ENCODE measurements at places on chromosomes 1 and 21.

- DNase-seq: no peak
These were observed 17.3 kb upstream of the KLF17 start for GRCh38 chr1:44101328-44101727.

- no peak for DNase-seq
These were observed 7.1 kb upstream of the PHLDA3 start for GRCh38 chr1:201475915-201476669.

GRCh38 chr1:24541711-24542346, 14.1 kb upstream of the NCMAP start:
- no peak for DNase-seq

- no peak for DNase-seq
These were observed 18.3 kb downstream of the KAZN start for GRCh38 chr1:14616632-14617396.

- peak; percentile 37 for DNase-seq
These were observed 59.0 kb upstream of the PGD start for GRCh38 chr1:10339815-10340214.

- no peak for DNase-seq
These were observed 9.0 kb downstream of the URB1 start for GRCh38 chr21:32383812-32384211.

- DNase-seq: no peak
These were observed 86.3 kb upstream of the ARTN start for GRCh38 chr1:43847290-43847689.

- no peak for DNase-seq
These were observed 54.9 kb upstream of the RAP1GAP start for GRCh38 chr1:21724098-21724497.

DNA sequence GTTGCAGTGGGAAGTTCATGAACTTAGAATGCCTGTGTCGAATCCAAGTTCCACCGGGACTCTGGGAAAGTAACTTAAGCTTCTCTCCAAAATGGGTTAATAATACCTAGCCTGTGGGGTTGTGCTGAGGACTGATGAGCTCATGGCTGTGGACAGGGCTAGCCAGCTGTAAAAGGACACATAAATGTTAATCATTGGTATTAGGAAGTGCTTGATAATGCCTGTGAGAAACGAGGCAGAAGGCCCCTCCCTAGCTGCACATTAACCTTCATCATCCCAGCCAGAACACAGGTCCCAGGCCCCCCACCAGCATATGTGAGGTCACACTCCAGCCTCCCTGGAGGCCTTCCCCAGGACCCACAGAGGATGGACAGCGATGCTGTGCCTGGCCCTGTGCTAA, 789 bp upstream of the GJB4 start:
- no peak for DNase-seq

DNA sequence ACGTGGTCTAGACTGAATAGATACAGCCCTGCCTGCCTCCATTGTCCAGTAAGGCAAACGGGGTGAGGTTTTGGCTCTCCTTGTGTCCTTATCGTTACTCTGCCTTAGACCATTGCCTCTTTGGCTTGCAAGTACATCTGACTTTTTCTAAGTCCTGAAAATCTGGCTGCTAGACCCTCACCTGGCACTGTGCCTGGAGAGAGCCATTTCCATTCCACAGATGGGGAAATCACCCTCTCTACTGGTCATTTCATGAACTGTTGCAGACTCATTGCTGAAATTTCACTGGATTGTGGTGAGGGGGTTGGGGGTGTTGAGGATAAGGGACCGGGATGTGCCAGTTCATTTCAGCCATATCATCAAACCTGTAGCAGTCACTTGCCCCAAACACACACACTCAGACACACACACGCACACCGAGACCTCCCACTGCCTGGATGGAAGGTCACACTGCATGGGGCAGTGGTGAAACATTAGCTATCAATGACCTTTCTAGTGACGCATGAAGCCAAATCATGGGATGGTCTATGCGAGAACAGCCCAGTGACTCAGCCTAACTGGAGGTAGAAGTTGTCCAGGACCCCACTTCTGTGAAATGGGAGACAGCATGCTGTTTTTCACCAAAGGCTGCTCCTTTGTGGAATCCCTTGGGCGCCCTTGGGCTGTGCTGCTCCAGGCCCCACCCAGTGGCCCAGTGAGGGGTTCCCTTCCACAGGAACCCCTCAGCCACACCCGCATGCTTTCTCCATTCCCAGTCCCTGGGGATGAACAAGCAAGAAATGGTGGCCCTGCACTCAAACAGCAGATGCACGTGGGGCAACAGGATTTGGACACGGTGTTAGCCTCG, 34.9 kb upstream of the VASH2 start:
- peak; percentile 12 for DNase-seq

- no peak for DNase-seq
These were observed 102.0 kb upstream of the COA6 start for GRCh38 chr1:234271243-234271606.

DNA sequence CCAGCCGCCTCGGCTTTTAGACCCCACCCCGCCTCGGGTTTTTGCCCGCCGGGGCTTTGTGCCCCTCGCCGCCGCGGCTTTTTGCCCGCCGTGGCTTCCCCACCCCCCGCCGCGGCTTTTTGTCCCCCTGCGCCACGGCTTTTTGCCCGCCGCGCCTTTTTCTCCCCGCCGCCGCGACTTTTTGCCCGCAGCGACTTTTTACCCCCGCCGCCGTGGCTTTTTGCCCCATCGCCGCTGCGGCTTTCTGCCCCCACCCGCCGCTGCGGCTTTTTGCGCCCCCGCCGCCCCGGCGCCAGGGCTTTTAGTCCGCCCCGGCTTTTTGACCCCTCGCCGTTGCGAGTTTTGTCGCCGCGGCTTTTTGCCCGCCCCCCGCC, 474.4 kb downstream of the FAM72C start:
- no peak for DNase-seq

- DNase-seq: no peak
These were observed 600.4 kb downstream of the ADGRL2 start for GRCh38 chr1:82401116-82401515.

- DNase-seq: peak; percentile 44
These were observed 127.7 kb downstream of the S1PR1 start for GRCh38 chr1:101364370-101365120.

DNA sequence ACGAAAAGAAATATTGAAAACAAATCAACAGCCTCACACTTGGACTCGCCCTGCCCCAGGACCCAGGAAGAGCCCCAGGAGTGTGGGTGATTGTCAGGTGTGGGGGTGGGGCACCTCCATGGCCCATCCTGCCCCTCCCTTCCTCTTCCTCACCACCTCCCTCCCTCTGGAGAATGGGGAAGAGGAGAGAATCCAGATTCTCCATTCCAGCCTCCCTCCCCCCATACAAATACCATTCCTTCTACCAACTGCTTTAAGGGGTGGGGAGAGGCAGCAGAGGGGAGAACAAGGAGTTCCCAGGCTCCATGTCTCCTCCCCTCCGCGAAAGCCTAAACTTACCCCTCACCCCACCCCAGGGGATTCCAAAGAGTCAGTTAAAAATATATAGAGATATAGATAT, 36.7 kb downstream of the MEF2D start:
- DNase-seq: peak; percentile 64

DNA sequence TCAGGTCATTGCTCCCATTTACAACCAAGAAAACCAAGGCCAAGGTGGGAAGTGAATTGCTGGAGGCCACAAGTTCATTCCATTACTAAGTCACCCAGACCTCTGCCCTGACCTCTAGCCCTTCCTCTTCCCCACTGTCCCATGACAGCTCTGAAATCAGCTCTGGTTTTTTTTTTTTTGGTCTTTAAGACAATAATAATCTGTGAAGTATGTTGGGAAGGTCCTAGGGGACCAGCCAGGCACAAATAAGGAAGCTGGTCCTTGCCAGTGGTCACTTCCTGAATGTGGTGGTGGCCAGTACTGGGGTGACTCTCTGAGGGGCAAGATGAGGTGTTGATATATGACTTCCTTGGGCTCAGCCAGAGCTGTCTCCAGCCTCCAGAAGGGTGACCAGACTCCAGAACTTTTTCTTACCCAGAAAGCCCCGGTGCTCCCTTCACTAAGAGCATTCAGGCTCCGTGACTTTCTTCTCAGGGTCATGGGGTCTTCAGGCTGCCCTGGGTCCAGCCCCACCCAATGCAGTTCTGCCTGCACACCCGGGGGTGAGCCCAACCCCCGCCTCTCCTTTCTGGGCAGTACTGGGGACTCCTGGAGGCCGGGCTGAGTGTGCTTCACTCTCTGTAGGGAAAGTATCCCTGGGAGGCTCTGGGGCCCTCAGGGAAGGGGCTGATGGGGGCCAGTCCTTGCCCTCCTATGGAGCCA, 159.6 kb downstream of the PTPRU start:
- DNase-seq: peak; percentile 9

DNA sequence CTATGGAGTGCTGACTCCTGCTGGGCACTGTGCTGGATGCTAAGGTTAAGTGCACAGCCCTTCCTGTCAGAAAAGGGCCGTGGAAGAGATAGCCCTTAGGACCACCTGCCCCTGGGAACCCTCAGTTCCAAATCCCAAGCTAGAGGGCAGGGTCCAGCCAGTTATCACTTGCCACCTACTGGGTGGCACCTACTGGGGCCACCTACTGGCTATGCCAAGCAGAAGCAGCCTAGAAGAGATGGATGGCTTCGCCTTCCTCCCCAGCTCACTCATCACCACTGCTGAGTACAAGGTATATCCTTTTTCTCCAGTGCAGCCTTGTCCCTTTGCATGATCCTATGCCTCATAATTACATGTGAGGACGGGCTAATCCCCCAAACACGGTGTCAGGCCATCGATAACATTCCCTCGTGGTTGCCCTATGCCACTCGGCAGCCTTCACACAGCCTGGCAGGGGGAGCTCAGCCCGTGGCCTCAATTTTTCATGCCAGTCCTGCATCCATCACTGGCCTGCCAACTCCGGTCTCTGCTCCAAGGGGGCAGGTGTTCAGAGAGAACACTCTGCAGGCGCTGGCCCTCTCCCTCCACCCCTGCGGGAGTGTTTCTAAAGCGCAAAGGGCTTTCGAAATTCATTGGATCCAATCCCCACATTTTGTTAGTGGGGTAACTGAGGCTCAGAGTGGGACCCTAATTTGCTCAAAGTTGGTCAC, 49.0 kb downstream of the SYT2 start:
- no peak for DNase-seq

- DNase-seq: peak; percentile 74
These were observed 26.2 kb upstream of the DYNLT5 start for GRCh38 chr1:66725885-66726665.

DNA sequence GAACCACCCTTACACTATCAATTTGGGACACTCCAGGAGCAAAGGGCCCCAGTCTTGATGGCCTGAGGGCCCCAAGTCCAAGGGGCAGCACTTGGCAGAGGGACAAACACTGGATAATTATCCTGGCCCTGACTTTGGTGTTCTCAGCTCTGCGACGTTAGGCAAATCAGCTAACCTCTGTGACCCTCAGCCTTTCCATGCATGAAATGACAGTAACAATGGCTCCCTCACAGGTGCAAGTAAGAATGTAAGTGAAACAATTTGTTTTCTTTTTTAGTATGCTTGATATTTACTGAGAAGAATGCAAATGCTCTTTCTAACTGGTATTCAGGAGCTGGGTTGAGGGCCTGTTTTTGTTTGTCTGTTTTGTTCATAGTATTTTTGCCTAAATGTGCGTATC, 61.6 kb upstream of the PRDX6 start:
- DNase-seq: no peak

GRCh38 chr1:195939844-195940243, 668.4 kb downstream of the KCNT2 start:
- DNase-seq: no peak

DNA sequence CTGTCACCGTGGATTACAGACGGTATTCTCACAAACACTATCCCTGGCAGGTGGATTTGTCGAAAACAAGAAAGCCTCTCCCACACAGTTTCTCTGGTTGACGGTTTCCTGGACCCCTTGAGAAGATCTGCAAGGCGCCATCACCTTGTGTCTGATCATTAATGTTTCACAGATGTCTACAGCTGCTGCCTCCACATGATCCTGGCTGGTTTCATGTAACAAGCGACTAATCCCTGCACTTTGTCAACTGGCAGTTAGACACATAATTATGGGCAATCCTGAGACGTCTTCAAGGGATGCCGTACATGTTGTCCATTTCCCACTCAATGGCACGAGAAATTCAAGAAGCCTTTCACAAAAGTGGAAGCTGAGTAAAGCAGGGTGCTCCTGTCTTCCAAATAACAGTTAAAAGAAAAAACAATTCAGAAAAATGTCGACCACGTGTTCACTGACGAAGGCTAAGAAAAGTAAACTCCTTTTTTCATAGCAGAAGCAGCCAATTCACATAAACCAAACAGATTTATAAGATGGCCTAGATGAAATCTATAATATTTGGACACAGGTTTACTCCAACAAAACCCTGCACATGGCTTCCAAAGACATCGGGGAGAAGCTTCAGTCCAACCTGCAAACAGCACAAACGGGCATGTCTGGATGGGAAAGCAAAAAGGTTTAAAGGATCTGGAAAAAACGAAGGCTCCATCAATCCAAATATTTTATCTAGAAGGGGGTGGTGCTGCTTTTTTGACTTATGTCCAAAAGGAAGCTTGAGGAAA, 52.2 kb downstream of the CAPZB start:
- no peak for DNase-seq

DNA sequence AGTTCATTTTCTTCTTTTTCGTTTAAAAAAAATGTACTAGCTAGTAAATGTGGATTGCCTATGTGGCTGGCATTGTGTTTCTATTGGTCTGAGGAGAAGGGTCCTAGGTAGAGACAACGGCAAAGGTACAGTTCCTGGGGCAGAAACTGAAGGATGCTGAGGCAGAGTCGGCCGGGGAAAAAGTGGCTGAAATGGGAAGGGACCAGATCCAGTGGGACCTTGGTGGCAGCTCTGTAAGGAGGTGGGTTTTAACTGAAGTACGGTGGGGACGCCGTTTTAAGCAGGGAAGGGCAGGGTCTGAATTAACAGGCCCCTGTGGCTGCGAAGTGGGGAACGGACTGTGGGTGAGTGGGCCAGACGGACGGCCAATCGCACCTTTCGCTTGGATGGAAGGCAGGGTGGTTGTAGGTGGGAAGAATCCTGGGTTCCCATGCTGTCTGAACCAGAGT, 420 bp upstream of the VPS13D start:
- no peak for DNase-seq

DNA sequence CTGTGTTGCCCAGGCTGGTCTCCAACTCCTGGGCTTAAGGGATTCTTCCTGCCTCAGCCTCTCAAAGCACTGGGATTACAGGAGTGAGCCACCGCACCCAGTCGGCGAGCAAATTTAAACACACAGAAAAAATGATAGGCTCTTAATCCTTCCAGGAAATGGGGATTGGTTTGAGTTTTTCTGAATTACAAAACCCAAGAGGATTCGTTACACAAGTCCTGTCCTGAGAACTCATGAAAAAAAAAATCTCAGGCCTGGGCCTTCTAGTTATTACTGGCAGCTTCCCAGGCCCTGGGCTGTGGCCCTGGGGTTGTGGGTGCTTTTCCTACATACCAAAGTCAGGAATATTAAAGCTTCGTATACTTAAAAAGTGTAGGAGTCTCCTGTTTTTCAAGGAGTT, 6.3 kb upstream of the IFNGR2 start:
- DNase-seq: peak; percentile 96

- peak; percentile 42 for DNase-seq
These were observed 18.8 kb downstream of the KYAT3 start for GRCh38 chr1:88973520-88974137.

- DNase-seq: no peak
These were observed 58.2 kb downstream of the TNFSF4 start for GRCh38 chr1:173148971-173149370.

- DNase-seq: no peak
These were observed 55.3 kb downstream of the APP start for GRCh38 chr21:26115305-26115704.

- DNase-seq: no peak
These were observed 62.0 kb downstream of the NVL start for GRCh38 chr1:224267925-224268324.

Data from fibroblast of skin of back (primary cell).